Stimulated activated CD8-positive, alpha-beta memory T cell treated with anti-CD3 and anti-CD28 coated beads, Interleukin-2, amount 100 ng/mL, for 1 hour (primary cell): ENCODE measurements at places on chromosomes 12 and 14.

DNA sequence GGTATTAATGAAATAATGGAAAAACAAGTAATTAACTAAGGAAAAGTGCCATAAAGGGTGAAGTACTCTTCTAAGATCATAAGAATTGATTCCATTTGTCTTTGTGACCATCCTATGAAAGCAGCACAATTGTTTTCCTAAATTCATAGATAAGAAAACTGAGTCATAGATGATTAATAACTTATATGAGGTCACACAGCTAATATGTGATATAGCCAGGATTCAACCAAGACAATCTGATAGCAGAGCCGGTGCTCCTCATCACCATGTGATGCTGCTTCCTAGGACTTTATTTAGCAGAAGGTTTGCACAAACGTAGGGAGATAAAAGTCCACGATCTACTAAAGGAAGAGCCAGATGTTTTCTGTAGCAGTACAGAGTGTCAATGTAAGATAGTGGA lies 181.5 kb upstream of the SYT1 start:
- no peak for DNase-seq

DNA sequence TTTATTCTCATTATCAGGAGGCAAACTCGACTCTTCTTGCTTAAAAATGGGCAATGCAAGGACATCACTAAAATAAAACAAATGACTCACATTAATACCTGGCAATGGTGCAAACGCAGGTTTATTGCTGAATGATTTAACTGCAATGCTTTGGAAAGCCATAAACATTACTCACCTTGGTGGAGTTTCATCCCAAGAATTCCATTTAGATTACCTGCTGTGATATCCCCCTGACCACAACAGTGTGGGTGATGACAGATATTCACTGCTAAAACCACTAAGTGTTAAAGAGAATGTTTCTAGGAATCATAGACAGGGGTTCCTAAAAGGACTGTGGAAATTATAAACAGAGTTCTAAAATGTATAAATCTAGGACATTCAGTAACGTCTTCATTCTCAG lies 35.3 kb upstream of the CSRNP2 start:
- no peak for DNase-seq

DNA sequence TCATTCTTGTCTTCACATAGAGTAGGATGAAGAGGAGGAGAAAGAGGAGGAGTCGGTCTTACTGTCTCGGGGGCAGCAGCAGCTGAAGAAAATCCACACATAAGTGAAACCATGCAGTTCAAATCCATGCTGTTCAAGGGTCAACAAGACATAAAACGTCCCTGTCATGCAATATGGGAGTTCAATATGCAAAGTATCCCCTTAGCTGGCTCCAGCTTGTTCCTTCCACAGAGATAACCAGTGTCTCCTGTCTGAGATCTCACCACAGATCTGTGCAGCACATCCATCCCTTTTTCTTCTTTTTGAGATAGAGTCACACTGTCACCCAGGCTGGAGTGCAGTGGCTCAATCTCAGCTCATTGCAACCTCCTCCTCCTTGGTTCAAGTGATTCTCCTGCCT lies 357.5 kb downstream of the GALC start:
- no peak for DNase-seq

DNA sequence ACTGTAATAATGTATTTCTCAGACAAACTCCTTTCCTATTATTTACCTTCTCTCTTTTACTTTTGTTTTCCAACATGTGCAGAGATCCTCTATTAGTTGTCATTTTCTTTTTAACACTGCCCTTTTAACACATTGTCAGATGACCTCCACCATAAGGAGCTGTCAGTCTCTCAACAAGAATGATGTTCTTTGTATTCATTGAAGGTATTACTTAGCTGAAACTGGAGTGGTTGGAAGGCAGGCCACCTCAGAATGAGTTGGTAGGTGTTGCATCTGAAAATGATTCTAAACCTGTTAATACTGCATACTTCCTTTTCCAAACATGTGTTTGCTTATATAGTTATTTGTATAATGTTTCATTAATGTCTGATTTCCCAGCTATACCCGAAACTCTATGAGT lies 16.9 kb downstream of the TMEM117 start:
- DNase-seq, result no peak

DNA sequence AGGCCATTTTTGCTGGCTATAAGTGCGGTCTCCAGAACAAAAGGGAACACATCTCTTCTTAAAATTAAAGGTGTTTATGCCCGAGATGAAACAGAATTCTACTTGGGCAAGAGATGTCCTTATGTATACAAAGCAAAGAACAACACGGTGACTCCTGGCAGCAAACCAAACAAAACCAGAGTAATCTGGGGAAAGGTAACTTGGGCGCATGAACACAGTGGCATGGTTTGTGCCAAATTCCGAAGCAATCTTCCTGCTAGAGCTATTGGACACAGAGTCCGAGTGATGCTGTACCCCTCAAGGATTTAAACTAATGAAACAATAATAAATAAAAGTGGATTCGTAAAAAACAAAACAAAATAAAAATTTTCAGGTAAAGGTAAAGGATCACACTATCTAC lies 33.4 kb downstream of the PKP2 start:
- DNase-seq, result no peak

DNA sequence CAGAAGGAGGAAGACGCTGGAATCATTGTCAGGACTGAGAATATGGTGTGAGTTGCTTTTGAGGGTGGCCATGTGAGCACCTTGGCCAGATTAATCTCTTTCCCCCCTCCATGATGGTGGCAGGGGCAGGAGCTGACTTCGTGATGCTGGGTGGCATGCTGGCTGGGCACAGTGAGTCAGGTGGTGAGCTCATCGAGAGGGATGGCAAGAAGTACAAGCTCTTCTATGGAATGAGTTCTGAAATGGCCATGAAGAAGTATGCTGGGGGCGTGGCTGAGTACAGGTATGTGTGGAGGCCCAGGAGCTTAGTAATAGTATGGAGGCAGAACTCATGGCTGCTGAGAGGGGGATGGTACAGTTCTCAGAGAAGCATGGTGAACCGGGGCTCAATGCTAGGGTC lies 4.3 kb downstream of the TINF2 start:
- DNase-seq, result no peak

- no peak for DNase-seq
Observed at GRCh38 chr12:124207049-124207448, 87.8 kb upstream of the RFLNA start.

GRCh38 chr14:104593241-104593701 lies 11.3 kb downstream of the TMEM179 start:
- DNase-seq, result no peak

- no peak for DNase-seq
Observed at GRCh38 chr12:91381309-91381804, 198.7 kb upstream of the DCN start.

- DNase-seq, result no peak
Observed at GRCh38 chr14:73237219-73237785, at the start of gene PAPLN. TSS of gene PAPLN (plus strand) at chr14:73237506. CDS start at chr14:73239779, 2,273 bp downstream.

GRCh38 chr12:53564278-53564677 lies 57.0 kb upstream of the NPFF start:
- DNase-seq, result no peak

DNA sequence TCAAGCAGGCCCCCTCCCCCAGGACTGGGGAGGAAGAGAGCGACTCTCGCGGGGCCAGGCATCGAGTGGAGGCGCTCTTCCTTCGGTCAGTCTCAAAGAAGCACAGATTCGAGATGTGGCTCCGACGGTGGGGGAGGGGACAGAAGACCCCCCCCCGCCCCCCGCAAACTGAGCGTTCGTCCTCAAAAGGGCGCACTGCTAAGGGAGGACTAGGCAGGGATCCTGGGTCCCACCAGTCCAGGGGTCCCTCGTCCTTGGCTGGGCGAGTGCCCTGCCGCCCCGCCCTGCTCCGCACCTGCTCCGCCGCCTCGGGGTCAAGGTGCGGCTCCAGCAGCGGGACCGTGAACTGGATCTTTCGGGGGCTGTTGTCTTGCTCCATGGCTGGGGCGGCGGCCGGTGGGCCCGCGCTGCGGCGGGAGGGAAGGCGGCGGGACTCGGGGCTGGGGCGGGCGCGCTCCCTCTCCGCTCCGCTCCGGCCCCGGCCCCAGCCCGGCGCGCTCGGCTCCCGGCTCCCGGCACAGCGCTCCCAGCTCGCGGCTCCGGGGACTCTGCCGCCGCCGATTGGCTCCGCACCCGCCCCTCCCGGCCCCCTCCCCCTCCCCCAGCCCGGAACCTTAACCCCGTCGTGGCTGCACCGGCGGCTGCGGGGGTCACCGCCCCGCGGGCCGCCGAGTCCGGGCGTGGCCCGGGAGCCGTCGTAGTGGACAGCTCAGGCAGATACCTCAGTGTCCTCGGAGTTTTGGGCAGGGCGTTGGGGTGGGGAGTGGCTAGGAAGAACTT lies at the start of gene PPP1R1A:
Gene PPP1R1A (minus strand): TSS at position 550 of the 780 bp plus-strand sequence. CDS start 171 bp downstream, at position 379.
- no peak for DNase-seq

DNA sequence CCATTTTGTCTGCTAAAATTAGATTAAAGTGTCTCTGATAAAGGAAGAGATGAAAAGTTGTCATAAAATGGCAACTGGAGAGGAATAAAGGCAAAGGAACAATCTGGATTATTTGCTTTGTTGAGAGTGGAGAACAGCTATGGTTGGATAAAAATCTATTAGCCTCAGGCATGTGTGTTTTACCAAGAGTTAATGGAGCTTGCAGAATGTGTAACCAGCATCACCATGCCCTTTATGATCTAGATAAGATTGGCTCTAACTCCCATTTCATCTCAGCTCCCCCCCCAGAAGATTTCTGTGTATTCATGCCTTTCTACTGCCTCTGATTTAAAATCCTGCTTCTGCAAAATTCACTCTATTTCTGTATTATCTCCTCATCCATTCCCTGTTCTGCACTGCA lies 93.8 kb downstream of the GALC start:
- DNase-seq, result no peak

GRCh38 chr14:37447883-37448391 lies 147.1 kb downstream of the FOXA1 start:
- DNase-seq, result no peak
